Ascending aorta (tissue), 2 donors: ENCODE measurements at places on chromosomes 13 and 19. TPM values are rescaled to one million over a fixed set of nuclear protein-coding genes. Genes with fewer than 3 reads are reported as not detected.

Gene PSG11
- total RNA-seq, result not detected

Gene GADD45GIP1
- total RNA-seq, result 42.7 TPM

Gene TUBB4A
- 0.75 TPM for total RNA-seq

Gene URAD
- total RNA-seq, result not detected

Gene CEACAM4
- total RNA-seq, result not detected

Gene CAPNS1
- 168 TPM for total RNA-seq

Gene FKBP8
- total RNA-seq, result 395 TPM

Gene BCAM
- total RNA-seq, result 832 TPM

Gene DIRAS1
- total RNA-seq, result not detected

Gene TMPRSS9
- not detected for total RNA-seq

Gene CYP2B6
- total RNA-seq, result not detected

Gene TEX101
- not detected for total RNA-seq

Gene GPR32
- total RNA-seq, result not detected

Gene COL5A3
- total RNA-seq, result 13.6 TPM

Gene SYNE4
- total RNA-seq, result not detected
